Muscle of leg (tissue), 16 donors: ENCODE measurements at places on chromosomes 1 and 21. TPM values are rescaled to one million over a fixed set of nuclear protein-coding genes. Genes with fewer than 3 reads are reported as not detected.
A peak's percentile ranks its signal among the peaks of the same experiment; 100 is the strongest.

DNA sequence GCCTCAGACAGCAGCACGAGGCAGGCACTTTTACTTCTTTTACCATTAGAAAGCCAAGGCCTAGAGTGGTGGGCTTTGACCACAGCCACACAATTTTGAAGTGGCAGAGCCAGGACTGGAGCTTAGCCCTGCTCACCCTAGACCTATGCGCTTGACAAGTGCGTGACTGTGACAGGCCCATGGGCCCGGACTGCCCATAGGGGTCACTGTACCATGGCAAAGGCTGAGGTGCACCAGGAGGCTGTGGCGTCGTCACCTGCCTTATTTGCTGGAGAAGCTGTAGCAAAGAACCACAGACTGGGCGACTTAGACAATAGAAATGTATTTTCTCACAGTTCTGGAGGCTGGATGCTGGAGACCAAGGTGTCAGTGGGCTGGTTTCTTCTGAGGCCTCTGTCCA lies 2.6 kb upstream of the TMEM82 start:
- DNase-seq, result no peak

DUSP10 gene
- 40.9 TPM for polyA plus RNA-seq

KLF17 gene
- polyA plus RNA-seq, result 0.08 TPM

DNA sequence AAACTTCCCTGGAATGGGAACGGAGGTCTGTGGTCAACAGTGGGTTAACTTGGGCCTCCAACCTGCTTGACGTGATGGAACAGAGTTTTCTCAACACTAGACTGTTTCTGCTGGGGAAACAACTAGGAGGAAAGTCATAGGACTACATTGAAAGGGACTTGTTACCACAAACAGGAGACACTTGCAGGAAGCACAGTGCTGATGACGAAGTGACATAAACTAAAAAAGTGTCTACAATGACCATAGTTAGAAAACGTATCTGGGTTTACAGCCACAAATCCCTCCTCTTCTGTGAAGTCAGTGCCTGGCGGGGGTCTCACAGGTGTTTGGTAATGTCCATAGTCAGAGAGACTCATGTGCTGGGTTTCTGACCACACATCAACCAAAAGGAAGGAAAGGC lies 86.3 kb downstream of the FCRL5 start:
- no peak for DNase-seq

GRCh38 chr1:156894001-156894400 lies 483 bp downstream of the PEAR1 start:
- DNase-seq, result no peak

DNA sequence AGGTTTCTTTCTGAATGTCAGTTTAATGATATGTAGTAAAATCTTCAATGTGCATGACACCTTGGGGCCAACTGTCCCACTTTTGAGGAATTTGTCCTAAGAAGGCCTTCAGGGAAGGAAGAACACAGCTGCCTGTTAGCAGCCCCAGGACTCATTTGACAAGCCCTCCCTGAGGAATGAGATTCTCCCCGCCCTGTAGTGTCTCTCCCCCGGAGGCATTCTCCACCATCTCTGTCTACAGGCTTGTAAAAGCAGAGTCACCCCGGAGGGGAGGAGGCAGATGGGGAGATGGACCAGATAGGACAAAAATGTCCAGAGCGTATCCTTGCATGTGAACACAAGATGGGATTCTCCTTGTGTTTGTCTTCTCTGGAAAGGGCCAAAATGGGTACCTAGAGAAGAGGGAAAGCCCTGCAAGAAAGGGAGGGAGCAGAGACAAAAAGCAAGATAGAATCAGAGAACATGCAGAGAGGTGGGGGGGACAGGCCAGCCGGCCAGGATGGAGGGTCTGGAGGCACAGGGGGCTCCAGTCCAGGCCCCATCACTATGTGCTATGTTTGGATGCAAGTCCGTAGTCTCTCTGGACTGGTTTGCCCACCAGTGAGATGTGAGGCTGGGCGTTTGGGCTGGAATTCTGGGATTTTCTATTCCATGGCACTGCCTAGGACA lies 12.0 kb upstream of the WNT3A start:
- DNase-seq, result no peak

- no peak for DNase-seq
Measured at GRCh38 chr1:98500324-98500723, 161.2 kb upstream of the SNX7 start.

- no peak for DNase-seq
Measured at GRCh38 chr1:240210026-240210425, 118.3 kb downstream of the FMN2 start.

DNA sequence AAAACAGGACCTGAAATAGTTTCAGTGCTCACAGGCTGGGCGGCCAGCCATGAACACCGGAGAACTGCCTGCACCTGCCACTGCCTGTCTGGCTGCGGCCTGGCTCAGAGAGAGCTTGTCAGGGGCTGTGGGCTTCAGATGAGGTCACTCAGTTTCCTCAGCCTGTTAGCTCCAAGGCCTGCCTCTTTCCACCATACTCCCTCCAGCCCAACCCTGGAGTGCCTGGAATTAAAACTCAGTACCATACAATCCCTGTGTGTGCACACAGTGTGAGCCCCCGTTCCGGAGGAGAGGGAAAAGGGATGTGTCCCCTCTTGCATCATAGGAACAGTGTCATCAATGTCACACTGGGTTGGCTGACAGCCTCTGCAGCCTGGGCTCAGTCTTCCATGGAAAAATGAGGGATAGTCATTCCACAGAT lies 16.2 kb downstream of the CACNA1S start:
- DNase-seq, result peak; percentile 86

DNA sequence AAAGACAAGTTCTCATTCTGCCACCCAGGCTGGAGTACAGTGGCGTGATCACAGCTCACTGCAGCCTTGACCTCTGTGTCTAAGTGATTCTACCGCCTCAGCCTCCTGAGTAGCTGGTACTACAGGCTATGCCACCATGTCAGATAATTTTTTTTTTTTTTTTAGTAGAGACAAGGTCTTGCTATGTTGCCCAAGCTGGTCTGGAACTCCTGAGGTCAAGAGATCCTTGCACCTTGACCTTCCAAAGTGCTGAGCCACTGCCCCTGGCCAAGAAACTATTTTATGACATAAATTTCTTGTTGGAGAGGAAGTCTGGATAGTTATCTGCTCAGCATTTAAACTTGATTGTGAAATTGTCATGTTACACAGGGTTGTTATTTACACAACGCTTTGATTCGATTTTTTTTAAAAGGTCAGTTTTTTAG lies 2.1 kb downstream of the SCCPDH start:
- no peak for DNase-seq

DNA sequence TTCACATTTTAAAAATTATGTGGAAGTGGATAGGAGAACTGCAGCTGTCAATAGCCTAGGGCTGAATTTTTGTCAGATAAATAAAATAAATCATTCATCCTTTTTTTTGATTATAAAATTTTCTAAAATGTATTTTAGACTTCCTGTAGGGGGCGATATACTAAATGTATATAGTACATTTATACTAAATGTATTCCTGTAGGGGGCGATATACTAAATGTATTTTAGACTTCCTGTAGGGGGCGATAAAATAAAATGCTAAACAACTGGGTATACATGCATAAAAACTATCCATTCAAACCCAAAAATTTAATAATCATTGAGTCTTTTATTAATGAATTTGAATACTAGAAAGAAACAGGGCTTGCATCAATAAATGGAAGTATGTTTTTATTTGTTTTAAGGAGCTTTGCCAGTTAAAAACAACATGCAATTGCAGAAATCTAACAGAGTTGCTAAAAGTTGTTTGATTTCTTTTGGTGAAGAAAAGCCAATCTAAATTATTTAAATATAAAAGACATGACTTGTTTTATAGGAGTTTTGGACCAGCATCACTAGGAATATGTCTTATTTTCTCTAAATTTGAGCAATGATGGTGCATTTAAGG lies 31.4 kb downstream of the CLCA1 start:
- DNase-seq, result no peak

- peak; percentile 56 for DNase-seq
Measured at GRCh38 chr1:236870721-236871120, 75.6 kb downstream of the MTR start.

DNA sequence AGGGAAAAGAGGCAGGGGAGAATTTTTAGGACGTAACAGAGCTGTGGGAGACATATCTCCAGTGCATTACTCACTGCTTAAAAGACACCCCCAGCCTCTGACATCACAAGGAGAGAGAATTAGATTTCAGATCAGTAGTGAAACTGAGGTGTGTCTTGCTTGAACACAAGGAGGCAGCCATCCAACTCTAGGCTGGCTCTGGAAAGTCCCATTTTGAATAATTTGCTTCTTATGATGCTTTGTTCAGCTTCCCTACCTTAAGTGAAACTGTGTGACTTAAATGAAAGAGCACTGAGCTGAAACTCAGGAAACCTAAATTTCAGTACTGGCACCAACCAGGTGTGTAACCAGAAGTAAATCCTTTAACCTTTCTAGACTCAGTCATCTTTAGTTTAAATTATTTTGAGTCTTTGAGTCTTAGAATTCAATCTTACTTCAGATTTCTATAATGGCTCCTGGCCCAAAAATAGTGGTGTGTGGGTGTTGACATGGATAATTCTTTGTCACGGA lies 251.6 kb upstream of the SGIP1 start:
- DNase-seq, result peak; percentile 61

- no peak for DNase-seq
Measured at GRCh38 chr1:207884266-207885029, 26.5 kb downstream of the CD34 start.

DNA sequence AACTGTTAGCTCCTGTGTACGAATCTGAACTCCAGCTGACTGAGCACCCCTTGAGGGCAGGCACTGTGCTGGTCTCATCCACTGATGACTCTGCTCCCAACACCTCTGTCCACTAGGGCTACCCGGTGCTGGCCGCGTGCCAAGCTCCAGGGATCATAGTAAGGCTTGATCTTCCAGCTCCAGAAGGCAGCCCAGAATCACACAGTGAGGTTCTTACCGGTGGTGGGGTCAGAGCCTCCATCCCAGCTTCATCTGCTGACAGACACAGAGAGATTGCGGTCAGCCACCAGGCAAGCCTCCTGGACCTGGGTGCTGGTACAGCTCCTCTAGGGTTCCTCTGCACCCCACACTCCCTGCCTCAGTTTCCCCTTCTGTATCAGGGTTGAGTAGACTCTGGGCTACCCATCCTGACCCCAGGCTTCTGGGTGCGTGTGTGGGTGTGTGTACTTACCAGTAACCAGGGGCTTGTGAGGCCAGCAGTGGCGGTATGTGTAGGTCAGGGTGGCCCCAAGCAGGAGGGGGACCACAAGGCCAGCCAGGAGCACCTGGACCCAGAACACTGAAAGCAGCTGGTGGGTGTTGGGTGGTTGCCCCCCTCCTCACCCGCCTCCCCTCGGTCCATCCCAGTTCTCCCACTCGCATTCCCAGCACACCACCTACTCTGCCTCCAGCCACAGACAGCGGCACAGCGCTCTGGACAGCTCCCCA lies 3.4 kb downstream of the TNFRSF25 start:
- no peak for DNase-seq
